ENCODE measurements at places on chromosomes 5 and 9.

DNA sequence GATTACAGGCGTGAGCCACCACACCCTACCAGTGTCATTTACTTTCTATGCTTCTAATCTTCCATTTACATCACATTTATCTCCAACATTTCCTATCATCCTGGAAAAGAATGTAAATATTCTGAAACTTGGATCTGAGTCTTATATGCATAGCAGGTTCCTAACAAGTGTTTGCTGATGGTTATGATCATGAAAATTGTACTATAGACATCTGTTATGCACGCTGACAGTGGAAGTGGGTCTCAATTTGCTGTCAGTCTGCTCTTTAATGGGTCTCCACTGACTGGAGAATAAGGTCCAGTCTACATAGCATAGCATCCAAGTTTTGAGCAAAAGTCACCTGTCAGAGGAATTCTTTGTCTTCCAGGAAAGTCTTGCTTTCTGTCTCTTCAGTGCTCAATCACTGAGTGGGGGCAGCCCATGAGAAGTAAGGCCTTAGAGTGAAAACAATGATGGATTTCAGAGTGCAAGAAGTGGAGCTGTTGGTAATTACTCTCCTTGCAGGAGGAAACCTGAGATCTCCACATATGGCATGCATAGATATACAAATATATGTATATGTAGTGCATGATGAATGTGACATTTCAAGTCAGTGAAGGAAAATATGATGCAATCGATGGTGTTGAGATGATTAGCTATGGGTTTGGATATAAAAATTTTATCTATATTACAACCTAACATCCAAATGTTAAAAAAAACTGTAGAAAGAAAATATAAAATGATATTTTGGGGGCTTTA lies 29.2 kb upstream of the MSANTD3 start:
- DNase-seq = no peak

GRCh38 chr9:19471737-19472648 lies 63.2 kb downstream of the ACER2 start:
- peak; percentile 65 for DNase-seq

- no peak for DNase-seq
These were observed 33.9 kb upstream of the KCNN2 start for GRCh38 chr5:114327987-114328386.

GRCh38 chr9:110047955-110048402 lies 160.0 kb downstream of the C9orf152 start:
- peak; percentile 72 for DNase-seq

DNA sequence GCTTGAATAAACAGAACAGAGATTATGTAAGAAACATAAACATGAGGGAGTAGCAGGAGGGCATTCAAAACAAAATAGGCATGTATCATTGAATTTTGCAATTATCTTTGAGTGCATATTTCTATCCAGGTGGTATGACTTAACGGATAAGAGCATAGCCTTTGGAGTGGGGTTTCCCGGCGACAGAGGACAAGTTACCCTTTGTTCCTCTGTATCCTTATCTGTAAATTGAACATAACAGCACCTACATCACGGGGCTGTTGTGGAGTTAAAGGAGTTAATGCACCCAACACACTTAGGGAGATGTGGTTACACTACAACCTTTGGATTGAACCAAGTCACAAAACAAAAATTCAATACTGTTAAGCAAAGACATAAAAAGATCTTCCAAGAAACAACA lies 314.6 kb upstream of the KIF2A start:
- no peak for DNase-seq

DNA sequence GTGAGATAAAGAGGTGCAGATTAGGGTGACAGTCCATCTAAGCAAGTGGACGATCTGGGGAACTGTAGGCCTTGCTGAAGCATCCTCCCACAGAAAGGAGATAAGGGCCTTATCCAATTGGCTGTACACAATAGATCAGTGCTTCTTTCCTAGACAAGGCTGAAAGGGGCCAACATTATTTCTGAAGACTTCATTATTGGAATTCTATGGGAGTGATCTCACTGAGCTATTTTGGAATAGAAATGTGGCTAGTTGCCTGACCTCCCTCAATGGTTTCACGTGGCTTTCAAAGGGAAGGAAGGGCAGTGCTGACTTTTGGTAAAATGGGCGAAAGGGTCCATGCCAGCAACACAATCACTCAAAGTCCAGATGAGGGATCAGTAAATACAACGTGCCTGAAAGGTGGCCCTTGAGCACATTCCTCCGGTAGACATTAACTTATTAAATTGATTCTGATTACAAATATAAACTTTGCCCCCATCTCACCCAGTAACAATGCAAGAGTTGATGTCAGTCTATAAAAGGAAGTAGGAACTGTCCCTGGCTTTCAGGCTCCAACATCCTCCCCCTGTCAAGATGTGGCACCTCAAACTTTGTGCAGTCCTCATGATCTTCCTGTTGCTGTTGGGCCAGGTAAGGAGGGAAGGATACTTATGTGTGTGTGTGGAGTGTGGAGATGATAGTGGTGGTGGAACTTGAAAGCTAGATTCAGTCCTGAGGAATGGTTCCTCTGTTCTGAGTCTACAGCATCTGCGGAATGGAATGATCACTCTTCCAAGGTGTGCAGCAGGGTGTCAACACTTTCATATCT lies at the start of gene LEAP2:
LEAP2 (plus strand) TSS at position 550 of the 811 bp plus-strand sequence; CDS start at position 577, 27 bp downstream.
- DNase-seq = no peak

GRCh38 chr5:154778534-154778933 lies 23.4 kb downstream of the LARP1 start:
- DNase-seq = no peak

GRCh38 chr5:114223866-114224265 lies 138.0 kb upstream of the KCNN2 start:
- DNase-seq = no peak

DNA sequence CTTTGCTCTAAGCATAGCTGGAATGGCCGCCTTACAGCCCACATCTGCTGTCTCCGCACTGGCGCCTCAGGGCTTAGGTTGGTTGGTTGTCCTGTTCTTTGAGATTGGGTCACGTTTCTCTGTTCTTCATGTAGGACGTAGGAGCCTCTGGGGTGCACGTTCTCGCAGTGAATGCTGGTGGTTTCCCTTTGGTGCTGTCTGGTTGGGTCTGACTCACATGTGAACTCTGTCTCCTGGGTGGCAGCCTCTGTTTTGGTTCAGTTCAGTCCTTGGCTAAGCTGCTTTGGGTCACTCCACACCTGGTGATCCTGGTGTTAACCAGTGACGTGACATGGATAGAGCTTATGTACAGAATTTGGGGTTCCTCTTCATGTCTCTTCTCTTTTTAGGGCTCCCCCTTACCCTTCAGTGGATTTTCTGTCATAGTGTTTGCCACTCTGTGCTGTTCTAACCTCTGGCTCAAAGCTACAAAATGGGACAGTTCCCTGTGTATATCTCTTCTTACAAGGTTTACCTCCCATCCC lies 12.6 kb upstream of the LPCAT1 start:
- no peak for DNase-seq

DNA sequence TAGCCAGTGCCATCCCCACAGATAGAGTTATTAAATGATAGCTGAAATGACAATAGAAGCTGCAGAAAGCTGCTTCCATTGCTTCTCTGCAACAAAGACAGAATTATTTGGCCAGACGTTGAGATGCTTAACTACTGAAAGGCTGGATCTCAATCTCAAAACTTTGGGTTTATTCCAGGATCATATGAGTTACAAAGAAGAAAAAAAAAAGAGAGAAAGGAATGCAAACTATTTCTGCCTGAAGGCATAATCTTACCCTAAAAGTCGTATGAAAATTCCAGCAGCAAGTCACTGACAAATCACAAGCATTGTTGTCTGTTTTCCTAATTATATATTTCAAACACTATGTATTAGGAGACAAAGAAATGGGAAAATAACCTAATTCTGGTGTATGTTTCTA lies 12.8 kb upstream of the TYRP1 start:
- no peak for DNase-seq

GRCh38 chr9:107836300-107836699 lies 346.7 kb upstream of the KLF4 start:
- DNase-seq = no peak

DNA sequence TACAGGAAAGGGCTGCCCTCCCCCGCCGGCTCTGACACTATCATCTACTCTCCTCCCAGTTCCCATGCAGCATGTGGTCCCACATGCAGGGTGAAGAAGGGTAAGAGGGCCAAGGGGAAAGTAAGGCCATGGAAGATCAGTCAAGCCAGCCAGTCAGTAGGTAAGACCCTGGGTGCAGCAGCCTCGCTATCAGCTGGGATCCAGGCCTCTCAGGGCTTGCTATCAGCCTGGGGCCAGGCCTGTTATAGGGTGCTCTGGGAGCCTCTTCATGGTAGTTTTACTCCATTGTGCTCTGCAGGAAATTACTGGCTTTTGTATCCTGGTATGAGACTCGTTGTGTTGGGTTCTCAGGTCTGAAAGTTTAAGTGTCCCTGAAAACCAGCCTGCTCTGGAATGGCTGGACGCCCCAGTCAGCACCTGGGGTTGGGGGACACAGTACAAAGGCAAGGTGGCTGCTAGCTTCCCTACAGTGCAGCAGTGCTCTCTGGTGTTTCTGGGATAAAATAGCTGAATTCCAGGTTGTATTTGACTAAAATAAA lies 21.4 kb downstream of the SLC22A4 start:
- DNase-seq = no peak

GRCh38 chr9:98906273-98907040 lies 37.2 kb upstream of the COL15A1 start:
- DNase-seq = no peak

GRCh38 chr5:173302546-173303155 lies 25.6 kb downstream of the STC2 start:
- DNase-seq = no peak

DNA sequence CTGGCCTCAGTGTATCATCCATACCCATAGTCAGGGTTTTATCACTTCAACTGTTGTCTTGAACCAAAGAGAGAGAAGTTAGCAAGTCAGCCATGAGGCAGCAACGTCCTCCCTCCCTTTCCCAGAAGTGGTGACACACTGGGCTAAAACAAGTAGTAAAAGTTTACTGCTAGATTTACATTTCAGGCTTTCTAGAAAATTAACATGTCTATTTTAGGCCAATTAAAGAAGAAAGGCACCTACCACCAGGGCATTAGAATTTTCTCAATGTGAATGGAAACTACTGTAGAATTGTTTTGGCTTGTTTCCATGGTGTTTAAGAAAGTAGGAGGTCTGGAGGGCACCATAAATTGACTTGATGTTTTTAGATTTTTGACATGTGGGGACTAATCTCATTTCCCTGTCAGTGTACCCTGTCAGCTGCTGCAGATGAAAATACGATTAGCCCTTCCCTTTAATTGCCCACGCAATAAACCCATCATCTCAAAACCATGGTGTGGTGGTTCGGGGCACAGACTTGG lies 121.8 kb upstream of the ELL2 start:
- peak; percentile 22 for DNase-seq

- DNase-seq = no peak
These were observed 71.0 kb upstream of the TARS1 start for GRCh38 chr5:33369485-33370465.

- no peak for DNase-seq
These were observed 46.2 kb downstream of the RECK start for GRCh38 chr9:36082931-36083330.

DNA sequence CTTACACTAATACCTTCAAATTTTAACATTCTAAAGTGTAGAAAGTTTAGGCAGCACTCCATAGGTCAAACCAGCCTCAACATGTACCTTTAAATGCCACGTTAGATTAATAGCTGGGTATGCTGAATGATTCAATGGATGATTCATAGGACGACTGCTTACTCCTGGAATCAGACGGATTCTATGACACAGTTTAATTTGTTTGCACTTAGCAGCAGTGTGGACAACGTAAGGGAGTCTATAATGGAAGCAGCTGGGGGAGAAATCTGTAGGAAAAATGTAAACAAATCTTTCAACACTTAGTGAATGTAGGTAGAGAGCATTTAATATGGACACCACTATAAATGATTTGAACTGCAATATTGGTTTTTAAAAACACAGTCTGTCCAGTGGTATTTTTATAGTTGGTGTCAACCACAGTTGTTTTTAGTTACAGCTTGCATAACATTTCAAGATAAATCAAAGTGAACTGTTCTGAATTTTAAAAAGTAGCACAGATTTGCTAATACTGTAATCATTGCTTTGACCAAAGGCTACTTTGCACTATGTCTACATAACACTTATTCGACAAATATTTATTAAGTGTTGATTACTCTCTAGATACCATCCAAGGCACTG lies 701.5 kb upstream of the MEF2C start:
- DNase-seq = no peak

- DNase-seq = no peak
These were observed 41.9 kb downstream of the SYK start for GRCh38 chr9:90843525-90843924.

DNA sequence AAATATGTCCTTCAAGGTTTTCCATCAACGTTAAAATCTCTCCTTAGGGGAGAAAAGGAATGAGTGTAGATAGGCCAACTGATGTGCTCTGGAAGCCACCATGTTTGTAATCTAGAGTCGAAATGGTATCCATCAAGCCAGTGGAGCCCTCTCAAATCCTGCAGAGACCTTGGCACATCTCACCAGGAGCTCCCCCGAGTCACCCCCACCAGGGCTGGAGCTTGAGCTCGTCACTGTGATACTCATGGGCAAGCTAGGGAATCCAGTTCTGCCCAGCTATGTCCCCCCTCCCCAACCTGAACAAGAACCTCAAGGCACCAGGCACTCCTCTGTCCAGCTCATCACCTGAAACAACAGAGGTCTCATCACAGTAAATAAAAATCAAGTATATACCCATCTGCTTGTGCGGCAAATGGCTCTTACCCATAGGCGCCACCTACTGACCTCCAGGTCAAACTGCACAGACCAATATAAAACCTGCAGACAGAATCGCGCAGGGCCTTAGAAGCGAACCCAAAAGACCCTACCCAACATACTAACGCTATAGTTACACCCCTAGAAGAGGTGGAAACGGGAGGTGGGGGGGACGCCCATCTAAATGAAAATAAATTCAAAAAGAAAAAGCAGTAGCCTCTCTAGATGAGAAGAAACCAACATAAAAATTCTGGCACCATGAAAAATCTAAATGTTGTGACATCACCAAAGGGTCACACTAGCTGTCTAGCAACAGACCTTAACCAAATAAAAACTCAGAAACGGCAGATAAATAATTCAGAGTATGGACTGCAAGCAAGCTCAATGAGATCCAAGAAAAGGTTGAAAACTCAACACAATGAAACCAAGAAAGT lies 75.0 kb downstream of the TTC39B start:
- no peak for DNase-seq

DNA sequence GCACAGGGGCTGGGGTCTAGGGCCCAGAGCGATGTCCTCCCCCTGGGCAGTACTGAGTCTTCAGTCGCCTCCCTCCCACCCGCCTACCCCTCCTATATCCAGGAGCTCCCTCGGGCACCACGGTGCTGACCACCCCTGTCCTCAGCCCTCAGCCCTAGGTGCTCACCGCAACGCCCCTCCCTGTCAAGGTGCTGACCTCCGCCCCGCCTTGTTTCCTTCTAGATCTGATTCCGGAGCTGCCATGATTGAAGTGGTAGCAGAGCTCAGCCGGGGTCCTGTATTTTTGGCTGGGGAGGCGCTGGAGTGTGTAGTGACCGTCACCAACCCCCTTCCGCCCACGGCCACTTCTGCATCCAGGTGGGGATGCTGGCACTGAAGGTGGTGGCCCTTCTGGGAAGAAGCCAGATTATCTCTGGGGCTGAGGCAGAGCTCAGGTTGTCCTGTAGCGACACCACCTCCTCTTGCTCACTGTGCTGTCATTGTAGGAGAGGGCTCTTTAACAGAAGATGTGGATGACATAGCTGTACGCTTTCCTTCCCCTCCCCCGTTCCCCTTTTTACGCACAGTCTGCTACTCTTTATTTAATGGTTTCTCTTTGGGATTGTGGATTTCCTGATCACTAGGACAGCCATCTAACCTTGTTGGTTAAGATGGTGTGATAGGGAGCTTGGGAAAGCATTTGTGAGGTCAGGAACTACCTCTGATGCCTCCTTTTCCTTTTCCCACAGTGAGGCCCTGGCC lies 598 bp downstream of the RGP1 start:
- DNase-seq = no peak

- peak; percentile 11 for DNase-seq
These were observed 1.7 kb upstream of the PTPDC1 start for GRCh38 chr9:94082553-94082952.
